Central memory CD8-positive, alpha-beta T cell (primary cell): ENCODE measurements at places on chromosomes 13 and 19.

- no peak for DNase-seq
Observed at GRCh38 chr13:74966275-74966674, 515.7 kb downstream of the TBC1D4 start.

DNA sequence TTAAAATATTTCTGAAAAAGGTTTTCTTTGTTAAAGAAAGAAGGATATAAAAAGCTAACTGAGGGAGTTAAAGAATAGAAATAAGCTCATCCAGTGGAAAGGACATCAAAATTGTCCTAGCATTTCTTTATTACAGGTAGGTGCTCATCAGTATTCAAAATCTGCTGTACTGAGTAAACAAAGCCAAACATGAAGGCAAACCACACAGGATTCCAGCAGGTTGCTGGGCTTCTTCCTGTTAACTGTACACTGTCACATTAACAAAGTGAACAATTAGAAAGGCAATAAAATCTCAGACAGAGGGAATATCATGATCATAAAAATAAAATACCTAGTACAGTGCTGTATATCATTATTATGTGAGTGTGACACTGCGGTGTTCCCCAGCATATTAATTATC, 1541.0 kb downstream of the SLITRK5 start:
- DNase-seq: no peak

DNA sequence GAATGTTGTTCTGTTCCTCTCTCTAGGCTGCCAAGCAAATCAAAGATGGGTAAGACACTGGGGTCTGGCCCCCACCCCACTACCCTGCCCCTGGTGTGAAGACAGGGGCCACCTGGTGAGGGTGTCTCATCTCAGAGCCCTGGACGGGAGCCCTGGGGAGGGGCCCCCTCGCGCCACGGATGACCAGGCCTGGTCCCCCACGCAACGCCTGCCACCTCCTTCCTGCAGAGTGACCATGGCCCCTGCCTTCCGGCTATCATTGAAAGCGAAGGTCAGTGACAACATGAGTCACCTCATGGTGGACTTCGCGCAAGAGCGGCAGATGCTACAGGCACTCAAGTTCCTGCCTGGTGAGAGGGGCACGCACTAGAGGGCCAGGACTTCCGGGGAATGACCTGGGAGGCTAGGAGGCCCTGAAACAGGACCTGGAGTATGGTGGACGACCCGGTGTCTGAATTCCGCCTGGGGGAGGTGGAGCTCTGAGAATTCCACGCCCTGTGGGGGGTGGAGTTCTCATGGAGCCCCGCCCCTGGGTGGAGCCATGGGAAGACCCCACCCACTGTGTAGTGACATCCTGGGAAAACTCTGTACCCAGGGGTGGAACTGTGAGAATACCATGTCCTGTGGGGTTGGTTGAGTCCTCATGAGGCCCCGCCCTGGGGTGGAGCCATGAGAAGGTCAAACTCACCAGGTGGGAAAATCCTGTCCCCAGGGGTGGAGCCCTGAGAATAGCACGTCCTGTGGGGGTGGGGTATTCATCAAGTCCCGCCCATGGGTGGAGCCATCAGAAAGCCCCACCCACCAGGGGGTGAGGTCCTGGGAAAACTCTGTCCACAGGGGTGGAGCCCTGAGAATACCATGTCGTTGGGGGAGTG, 6.1 kb downstream of the FSD1 start:
- DNase-seq: no peak

- DNase-seq: no peak
Observed at GRCh38 chr19:1025960-1026782, at the start of gene CNN2. TSS of gene CNN2 (plus strand) at chr19:1026608. CDS start at chr19:1026662, 54 bp downstream.

GRCh38 chr13:99308471-99309087, 1.4 kb upstream of the GPR183 start:
- no peak for DNase-seq

DNA sequence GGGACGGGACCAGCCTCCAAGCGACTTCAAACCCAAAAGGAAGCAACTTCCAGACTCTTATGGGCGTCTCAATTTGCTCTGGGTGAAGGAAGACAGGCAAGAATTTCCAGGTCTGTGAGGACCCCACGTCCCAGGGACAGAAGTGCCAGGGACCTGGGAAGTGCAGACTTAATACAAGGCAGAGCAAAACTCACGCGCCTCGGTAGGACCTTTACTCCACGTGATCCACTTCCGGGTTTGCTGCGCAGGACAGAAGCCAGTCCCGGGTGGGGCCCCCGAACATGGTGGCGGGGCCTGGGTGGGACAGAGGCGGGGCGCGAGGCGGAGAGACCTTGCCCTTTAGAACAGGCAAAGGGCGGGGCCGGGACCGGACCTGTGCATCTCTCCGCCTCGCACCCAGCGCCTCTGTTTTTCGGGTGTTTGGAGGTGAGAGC, 9.3 kb downstream of the ZNF611 start:
- DNase-seq: no peak

DNA sequence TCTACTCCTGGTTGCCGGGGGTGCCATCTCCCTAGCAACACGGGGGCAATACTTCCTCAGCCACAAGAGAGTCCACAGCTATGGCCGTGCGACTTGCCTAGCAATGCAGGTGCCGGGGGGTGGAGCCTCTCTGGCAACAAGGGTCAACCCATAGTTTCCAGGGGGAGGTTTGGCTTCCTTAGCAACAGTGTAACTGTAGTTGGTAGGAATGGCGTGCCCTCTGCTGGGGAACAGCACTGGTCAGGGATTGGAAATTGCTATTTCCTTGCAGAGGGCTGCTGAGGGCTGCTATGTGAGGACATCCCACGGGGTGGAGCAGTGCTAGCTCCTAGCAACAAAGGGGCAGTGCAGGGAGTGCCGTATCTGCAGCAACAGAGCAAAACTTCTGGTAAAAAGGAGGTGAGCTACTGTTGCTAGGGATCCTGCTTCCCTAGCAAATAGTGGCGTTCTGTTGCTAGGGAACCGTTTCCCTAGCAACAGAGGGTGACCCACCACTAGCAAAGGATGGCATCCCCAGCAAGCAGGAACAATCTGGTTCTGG, 7.0 kb upstream of the TMC4 start:
- no peak for DNase-seq

DNA sequence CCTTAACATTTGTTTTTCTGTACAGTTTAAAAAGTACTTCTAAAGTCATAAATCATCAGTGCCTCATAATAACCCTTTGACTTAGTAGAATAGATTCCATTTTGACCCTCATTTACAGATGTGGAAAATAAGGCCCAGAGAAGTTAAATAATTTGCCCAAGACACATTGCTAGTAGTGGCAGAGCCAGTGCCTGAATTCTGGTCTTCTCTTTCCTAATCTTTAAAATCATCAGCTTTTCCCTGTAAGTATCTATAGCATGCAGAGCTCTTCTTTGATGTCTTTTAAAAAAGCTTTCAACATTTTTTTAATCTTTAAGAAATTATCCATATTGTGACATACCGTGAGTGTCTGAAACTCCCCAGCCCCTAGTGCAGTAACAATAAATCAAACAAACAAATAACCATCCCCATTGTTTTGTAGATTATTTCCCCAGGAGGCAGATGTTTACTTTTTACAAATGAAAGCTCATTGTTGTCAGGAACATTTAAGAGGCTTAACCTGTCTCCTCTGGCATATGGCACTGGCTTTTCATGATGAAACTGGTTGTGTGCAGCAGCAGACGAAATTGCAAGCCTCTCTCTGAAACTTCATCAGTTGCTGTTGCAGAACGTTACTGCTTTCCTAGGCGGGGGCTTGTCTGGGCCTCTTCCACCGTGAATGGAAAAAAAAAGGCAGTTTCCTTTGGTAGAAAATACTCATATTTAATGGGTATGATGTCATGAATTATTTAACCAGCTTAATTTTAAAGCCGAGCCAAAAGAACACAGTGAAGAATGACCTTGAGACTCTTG, 31.7 kb upstream of the PCDH8 start:
- DNase-seq: no peak

GRCh38 chr19:7254590-7254989, 39.6 kb downstream of the INSR start:
- no peak for DNase-seq

DNA sequence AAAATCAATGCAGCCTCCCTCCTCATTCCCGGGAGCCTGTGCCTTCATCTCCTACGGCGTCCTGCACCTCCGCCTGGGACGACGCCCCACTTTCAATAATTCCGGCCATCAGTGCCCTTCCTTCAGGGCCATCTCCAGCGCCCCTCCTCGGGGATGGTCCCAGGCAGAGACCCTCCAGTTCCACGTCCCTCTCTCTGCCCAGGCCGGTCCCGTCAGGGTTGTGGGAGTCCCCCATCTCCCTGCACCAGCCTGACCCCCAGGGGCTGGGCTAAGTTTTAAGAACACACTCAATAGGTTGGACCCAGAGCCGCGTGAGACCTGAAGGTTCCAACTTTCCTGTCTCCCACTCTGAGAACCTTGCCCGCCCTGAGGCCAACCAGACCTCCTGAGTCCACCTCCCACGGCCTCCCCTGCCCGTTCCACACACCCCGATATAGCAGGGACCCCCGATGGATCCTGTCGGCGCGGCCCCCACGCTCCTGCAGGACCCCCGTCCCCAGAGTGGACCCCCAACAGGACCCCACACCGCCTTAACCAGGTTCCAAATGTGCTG, 646 bp downstream of the TMEM161A start:
- no peak for DNase-seq

- DNase-seq: no peak
Observed at GRCh38 chr19:46218160-46218559, 11.4 kb upstream of the IGFL1 start.
